ENCODE measurements at places on chromosomes 3 and 15.

- DNase-seq = no peak
Observed at GRCh38 chr3:81699536-81700320, 61.7 kb downstream of the GBE1 start.

DNA sequence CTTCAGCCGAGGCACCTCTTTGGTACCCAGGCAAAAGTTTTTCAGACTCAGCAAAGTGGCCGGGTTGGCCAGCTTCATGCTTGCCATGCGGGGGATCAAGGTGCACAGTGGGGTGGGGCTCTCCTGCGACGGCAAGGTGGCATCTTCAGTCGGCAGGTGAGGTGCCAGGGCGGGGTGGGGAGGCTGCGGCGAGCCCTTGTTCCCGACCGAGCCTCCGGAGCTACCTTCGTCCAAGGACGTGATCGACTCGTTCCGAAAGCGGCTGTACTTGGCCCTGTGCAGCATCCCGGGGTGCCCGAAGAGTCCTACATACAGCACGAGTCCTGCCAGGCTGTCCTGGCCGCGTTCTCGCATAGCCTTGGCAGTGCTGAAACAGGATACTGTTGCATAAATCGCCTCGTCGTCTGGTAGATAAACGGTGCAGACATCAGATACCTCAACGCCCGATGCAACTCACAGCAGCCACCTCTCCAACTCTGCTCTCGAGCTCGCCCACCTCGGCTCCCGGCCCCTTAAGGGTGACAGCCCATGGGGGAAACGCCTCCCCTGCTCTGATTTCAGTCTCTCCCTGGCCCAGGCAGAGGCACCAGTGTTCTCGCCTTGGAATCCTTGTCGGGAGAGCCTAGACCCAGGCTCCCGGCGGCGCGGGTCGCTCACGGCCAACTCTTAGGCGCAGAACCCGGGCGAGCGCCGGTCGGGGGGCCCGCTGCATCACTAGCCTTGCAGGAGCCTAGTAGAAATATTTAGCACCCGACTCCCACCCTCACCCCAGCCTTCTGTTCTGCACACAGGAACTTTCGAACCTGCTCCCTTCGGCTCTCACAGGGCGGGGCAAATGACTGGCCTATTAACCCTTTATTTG lies 826 bp downstream of the SHC4 start:
- peak; percentile 46 for DNase-seq

- no peak for DNase-seq
Observed at GRCh38 chr3:151796105-151796680, 17.7 kb upstream of the AADAC start.

GRCh38 chr3:181210275-181210674 lies 220.7 kb upstream of the DNAJC19 start:
- DNase-seq = peak; percentile 13

DNA sequence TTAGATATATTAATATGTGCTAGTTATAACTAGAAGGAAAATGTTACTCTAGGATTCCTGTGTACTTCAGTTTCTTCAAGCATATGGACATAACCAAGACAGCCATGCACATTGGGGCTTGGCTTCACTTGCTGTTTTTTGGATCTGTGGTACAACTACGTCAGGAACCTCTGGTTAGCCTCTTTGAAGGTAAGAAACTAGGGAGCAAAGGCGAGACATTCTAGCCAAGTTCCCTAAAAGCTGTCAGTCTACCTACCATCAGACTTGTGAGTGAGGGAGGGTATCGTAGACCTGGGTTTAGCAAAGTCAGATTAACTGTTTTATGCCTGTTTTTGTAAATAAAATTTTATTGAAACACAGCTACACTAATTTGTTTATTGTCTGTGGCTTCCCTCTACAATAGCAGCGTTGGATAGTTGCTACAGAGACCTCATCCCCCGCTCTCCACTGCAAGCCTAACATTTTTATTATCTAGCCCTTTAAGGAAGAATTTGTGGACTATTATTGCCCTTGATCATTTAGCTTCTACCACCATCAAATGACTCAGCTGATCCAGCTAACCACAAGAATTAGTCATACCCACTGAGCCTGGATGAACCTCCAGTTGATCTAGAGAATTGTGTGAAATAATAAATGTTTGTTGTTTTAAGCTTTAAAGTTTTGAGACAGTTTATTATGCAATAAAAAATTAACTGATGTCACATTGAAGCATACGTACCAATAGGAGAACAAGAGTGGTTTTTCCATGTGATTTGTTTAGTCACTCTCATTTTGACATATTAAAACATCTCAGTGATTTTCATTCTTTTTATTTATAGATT lies 58.1 kb downstream of the RSRC1 start:
- DNase-seq = peak; percentile 99

GRCh38 chr15:68574046-68574445 lies 4.7 kb upstream of the CORO2B start:
- no peak for DNase-seq

All from HCEC 1CT (cell line).